ENCODE measurements at places on chromosomes 6 and 20.

DNA sequence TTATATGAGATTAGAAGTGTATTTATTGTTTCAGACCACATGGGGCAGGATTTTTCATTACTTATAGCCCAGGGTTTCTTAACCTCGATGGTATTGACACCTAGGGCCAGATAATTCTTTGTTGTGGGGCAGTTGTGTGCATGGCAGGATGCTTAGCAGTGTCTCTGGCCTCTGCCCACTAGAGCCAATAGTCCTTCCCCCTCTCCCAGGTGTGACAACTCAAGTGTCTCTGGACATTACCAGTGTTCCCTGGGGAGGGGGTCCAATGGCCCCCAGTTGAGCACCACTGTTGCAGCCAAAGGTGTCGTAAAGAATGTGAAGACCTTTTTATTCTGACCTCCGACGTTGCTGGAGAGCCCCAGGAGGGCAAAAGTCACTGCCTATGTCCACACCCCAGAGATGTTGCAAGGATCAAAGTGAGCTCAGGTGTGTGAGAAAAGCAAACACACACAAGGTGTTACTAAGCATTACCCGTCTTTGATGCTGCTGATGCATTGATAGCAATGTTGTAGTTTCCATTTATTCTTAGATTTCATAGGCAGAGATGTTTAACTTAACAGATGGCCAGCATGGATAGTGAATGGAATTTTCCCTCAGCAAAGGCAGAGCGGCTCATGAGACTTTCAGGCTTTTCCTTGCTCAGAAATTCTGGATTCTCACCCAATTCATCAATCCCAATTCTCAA, 22.2 kb downstream of the BANF2 start:
- H3K4me3 ChIP-seq = no peak overlapping the region
- no peak overlapping the region for H3K27ac ChIP-seq
- DNase-seq = no peak
- H3K27me3 ChIP-seq = peaks cover 5% of the 10 kb centered on the region

DNA sequence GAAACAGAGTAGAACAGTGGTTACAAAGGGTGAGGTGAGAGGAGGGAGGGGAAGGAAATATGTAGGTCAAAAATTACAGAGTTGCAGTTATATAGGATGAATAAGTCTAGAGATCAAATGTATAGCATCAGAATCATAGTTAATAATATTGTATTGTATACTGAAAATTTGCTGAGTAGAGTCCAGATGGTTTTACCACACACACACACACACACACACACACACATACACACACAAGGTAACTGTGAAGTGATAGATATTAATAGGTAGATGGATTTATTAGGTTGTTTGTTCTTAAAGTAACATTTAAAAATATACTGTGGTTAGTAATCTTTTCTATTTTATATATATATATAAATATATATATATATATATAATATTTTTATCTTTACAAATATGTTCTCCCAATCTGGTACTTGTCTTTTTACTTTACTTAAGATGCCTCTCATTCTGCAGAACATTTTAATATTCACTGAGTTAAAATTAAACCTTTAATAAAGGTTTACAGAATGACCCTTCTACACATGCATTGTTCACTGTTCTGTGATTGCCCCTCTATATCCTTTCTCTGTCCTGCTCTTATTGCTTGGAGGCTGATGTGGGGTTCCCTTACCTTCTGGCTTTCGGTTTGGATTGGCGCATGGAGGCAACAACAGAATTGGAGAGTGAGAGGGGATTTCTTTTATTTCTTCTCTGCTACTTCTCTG, 408 bp downstream of the PTCHD4 start:
- no peak overlapping the region for H3K27ac ChIP-seq
- no peaks in the 10 kb centered on the region for H3K27me3 ChIP-seq
- no peak overlapping the region for H3K4me3 ChIP-seq
- no peaks in the 10 kb centered on the region for H3K36me3 ChIP-seq
- DNase-seq = no peak

DNA sequence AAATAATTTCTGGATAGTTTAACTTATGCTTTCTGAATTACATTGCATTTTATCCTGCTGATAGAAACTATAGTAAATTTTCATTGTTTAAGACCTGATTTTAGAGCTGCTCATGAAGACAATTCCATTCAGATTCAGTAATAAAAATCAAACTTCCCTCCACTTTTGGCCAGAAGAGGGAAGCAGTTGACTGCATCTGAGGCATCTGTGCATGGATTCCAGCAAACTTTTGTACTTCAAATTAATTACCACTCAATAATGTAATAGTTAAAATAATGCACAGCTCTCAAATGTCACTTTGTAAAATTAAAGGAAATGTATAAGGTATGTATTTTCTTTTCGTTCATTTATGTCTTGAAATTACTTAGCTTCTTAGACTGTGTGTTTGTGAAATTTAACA, 64.2 kb upstream of the SLC35B3 start:
- H3K4me3 ChIP-seq = no peak overlapping the region
- no peak overlapping the region for H3K27ac ChIP-seq
- no peaks in the 10 kb centered on the region for H3K27me3 ChIP-seq
- H3K4me1 ChIP-seq = no peaks in the 10 kb centered on the region
- H3K36me3 ChIP-seq = no peaks in the 10 kb centered on the region
- DNase-seq = no peak

- no peak overlapping the region for H3K4me3 ChIP-seq
- H3K27ac ChIP-seq = peak overlapping the region; percentile 15
- peaks cover 1% of the 10 kb centered on the region for H3K36me3 ChIP-seq
- peaks cover 20% of the 10 kb centered on the region for H3K4me1 ChIP-seq
- no peaks in the 10 kb centered on the region for H3K27me3 ChIP-seq
Measured at GRCh38 chr6:34795836-34796425, 4.0 kb downstream of the BLTP3A start.

DNA sequence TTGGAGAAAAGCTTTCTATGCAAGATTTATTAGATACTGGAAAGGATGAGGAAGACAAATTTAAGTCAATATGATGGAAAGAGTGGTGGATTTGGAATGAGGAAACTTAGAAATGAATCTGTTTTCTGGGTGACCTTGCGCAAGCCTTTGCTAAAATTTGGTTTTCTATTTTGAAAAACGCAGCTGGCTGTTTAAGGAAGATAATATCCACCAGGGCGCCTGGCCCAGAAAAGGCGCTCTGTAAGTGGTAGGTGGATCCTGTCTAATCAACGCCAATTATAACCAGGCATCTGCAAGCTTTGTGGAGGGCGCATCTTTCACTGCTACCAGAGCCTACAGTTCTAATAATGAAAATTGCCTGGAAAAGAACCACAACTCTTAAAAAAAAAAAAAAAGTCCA, 398 bp upstream of the SPATS1 start:
- DNase-seq = no peak
- H3K27ac ChIP-seq = no peak overlapping the region
- no peaks in the 10 kb centered on the region for H3K36me3 ChIP-seq
- H3K4me1 ChIP-seq = no peaks in the 10 kb centered on the region
- peaks cover 21% of the 10 kb centered on the region for H3K27me3 ChIP-seq
- H3K4me3 ChIP-seq = no peak overlapping the region

Data from memory B cell (primary cell).